SK-N-SH (cell line): ENCODE measurements at places on chromosomes 13 and 19. TPM values are rescaled to one million over a fixed set of nuclear protein-coding genes. Genes with fewer than 3 reads are reported as not detected.

DNA sequence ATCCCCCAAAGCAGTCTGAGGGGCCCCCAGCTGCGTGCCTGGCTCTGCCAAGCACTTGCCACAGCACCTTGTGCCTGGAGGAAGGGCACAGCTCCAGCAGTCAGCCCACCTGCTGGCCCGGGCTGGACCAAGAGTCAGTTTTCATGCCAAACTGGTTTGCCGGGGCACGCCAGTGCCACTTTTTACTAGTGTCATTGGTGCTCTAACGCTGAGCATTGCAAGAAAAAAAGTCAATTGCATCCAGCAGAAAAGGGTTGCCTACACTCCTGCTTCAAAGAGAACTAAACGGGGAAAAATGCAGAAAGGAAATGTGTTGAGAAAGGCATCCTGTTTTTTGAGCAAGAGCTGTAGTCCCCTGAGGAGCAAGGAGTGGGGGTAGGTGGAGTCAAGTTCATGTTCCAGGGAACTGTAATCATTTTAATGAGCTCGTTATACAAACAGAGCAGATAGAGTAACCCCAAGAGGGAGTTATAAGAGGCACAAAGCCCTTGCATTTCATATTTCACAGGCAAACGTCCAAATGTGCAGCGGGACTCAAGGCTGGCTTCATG, 68.4 kb downstream of the F2RL3 start:
- H3K36me3 ChIP-seq: no peaks in the 10 kb centered on the region
- no peak overlapping the region for H3K4me3 ChIP-seq
- no peak for DNase-seq
- H3K27me3 ChIP-seq: peaks cover 26% of the 10 kb centered on the region; the same call in 1 of the 2 replicates

GRCh38 chr13:113863524-113864272, at the start of gene GAS6:
Gene GAS6 (minus strand): TSS chr13:113864076. CDS start chr13:113863920, 156 bp downstream.
- H3K4me1 ChIP-seq: peaks cover 29% of the 10 kb centered on the region; the same call in 1 of the 2 replicates
- H3K27me3 ChIP-seq: no peaks in the 10 kb centered on the region
- peak; percentile 89 for DNase-seq

The ZNF823 gene
- 1.5 and 2.2 TPM in 2 replicates for polyA plus RNA-seq

The BEST2 gene
- polyA plus RNA-seq: not detected in 2 replicates

The DYRK1B gene
- polyA plus RNA-seq: 10.2 and 17.2 TPM in 2 replicates

DNA sequence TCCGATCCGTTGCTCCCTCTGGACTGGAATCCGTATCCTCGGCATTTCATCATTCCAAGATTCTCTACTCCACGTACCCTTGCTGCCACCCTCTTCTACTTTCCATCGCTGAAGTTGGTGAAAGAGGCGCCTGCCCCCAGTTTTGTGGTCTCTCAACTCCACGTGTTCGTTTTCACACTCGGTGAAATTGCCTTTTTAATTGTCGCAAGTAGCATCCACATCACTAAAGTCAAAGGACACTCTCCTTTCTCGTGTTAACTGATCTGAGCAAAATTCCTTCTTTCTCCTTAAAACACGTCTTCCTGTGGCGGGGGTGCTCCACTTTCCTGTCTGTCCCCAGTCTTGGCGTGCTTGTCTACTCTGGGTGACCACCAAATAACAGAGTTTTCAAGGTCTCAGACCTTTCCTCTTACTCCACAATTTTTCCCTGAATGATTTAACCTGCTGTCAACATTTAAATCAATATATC, 1.1 kb upstream of the TMTC4 start:
- H3K4me1 ChIP-seq: peaks cover 9% of the 10 kb centered on the region; the same call in 1 of the 2 replicates
- H3K36me3 ChIP-seq: no peaks in the 10 kb centered on the region
- H3K27me3 ChIP-seq: 0 out of 2 replicates have a peak, but pooled peaks cover 6% of the 10 kb centered on the region
- H3K27ac ChIP-seq: no peak overlapping the region
- DNase-seq: no peak

The CEACAM5 gene
- polyA plus RNA-seq: not detected in 2 replicates
